COR-L47 (cell line): ENCODE measurements at places on chromosomes 4 and X.

DNA sequence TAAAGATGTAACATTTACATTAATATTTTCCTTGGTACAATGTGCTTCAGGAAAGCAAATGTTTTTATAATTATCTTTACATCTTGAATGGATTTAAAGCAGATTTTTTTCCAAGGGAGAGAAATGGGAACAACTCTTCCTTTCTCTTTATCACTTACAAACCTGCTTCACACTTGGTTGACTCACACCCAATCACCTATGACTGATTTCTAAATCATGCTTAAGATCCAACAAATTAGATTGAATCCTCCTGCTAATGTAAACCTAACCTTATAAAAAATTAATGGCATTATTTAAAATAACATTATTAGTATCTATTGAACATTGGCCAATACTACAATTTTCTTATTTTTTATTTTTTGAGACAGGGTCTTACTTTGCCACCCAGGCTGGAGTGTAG is 127.1 kb downstream of the INPP4B start:
- no peak for DNase-seq

- DNase-seq, result no peak
These were observed 46.0 kb downstream of the FAT4 start for GRCh38 chr4:125360727-125361126.

GRCh38 chrX:30144221-30144620 is 71.1 kb upstream of the MAGEB2 start:
- DNase-seq, result no peak

GRCh38 chr4:162506253-162506652 is 342.5 kb upstream of the FSTL5 start:
- no peak for DNase-seq

- DNase-seq, result no peak
These were observed 174.5 kb downstream of the IL15 start for GRCh38 chr4:141810712-141811375.
